Central memory CD4-positive, alpha-beta T cell (primary cell): ENCODE measurements at places on chromosomes 4 and X.

GRCh38 chr4:123014038-123014437 lies 91.6 kb upstream of the NUDT6 start:
- no peak for DNase-seq

- DNase-seq: peak; percentile 34
Observed at GRCh38 chr4:48033825-48034413, 17.3 kb downstream of the NIPAL1 start.

GRCh38 chrX:143165778-143166177 lies 140.1 kb downstream of the SPANXN4 start:
- no peak for DNase-seq

GRCh38 chr4:184588893-184589292 lies 60.4 kb downstream of the CASP3 start:
- no peak for DNase-seq

GRCh38 chr4:39061457-39061856 lies 575 bp upstream of the KLHL5 start:
- DNase-seq: no peak

DNA sequence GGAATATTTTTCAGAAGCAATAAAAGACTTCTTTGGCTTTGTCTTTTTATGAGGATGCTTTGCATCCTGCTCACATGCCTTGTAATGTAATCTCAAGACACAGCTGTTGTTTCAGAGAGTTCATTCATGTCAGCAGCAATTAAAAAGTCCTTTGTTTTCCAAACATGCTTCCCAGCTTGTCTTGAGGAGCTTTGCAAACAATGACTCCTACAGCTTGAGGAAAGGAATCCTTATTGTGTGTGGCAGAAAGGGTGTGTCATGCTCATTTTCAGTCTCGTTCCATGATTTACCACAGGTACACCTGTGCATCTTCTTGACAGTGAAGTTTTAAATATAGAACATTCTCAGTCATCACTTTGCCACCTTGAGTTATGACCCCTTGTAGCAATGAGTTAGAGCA lies 139.2 kb upstream of the AADAT start:
- no peak for DNase-seq

- DNase-seq: peak; percentile 55
Observed at GRCh38 chr4:1809754-1810502, 16.8 kb downstream of the FGFR3 start.

- DNase-seq: no peak
Observed at GRCh38 chr4:102687982-102688433, 72.8 kb downstream of the MANBA start.

DNA sequence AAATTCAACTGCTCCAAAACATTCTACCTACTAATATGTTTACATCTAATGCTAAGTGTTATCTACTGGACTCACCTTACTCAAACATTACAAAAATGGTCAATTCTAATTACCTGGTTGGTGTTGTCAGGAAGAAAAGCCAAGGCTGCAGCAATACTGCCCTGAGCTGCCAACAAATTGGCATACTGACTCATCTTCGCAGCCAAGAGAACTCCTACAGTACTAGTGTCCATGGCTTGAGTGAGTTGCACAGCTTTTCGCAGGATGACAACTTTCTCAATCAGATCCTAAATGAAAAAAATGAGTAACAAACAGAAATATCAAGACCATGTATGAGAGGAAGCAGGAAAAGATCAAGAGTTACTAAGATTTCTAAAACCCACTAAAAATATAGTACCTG lies 39.6 kb downstream of the SEC31A start:
- no peak for DNase-seq

DNA sequence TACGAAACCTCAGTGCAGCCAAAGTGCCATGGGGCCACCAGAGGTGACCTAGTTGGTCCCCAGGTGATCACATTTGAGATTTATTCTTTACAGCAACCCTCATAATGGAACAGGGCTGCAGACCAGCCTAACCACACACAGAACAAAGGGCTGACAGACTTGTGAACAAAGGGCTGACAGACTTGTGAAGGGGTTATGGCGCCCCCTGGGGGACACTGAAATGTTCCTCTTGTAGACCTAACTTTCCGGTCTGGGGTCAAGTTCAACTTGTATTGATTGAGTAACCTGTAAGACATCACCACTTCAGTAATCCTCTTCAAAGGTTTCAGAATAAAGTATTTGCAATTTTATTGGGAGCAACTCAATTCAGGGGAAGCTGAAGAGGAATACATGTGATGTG lies 175.9 kb upstream of the RPS6KA3 start:
- peak; percentile 76 for DNase-seq

GRCh38 chr4:127775843-127776242 lies 6.3 kb upstream of the HSPA4L start:
- DNase-seq: no peak

DNA sequence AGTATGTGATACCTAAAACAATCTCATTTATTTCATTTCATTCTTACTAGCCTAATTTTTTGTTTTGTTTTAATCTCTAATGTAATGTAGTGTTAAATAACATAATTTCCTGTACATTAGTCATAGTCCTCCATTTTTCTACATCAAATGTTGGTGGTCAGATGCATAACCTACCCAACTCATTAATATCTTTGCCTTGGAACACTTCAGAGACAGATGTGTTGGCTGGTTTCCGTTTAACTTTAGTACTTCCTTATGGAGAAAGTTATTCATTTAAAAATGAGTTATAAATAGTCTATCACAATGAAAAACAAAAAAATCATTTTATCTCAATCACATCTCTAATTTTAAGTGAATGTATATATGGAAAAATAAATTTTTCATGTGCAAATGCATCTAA lies 190.2 kb downstream of the ANTXR2 start:
- DNase-seq: no peak

GRCh38 chrX:21503593-21503992 lies 129.4 kb downstream of the CNKSR2 start:
- DNase-seq: no peak

- DNase-seq: no peak
Observed at GRCh38 chr4:73615613-73616012, 4.6 kb downstream of the RASSF6 start.

- no peak for DNase-seq
Observed at GRCh38 chr4:2436301-2436700, 17.5 kb downstream of the CFAP99 start.

- no peak for DNase-seq
Observed at GRCh38 chr4:4607336-4608213, 65.7 kb upstream of the STX18 start.

DNA sequence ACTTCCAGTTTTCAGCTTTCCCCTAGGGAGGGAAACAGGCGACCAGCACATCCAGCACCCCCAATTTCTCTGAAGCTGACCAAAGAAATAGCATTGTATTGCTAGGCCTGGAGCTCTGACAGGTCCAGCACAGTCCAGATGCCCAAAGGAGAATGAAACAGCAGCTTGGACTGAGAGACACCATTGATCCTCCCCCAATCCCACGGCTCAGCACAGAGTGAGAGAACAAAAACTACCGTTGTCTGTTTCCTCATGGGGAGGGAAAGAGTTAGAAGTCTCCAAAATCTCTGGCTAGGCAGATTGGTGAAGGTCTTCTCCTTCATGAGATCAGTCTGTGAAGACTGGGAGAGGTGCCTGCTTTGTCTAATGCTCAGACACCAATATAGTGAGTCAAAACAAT lies 8.6 kb downstream of the TCEAL7 start:
- DNase-seq: no peak

GRCh38 chr4:10947898-10948297 lies 263.3 kb upstream of the CLNK start:
- DNase-seq: no peak

- no peak for DNase-seq
Observed at GRCh38 chr4:122906859-122907305, 15.5 kb downstream of the NUDT6 start.

- no peak for DNase-seq
Observed at GRCh38 chr4:139834981-139835391, 169.4 kb downstream of the MGST2 start.

DNA sequence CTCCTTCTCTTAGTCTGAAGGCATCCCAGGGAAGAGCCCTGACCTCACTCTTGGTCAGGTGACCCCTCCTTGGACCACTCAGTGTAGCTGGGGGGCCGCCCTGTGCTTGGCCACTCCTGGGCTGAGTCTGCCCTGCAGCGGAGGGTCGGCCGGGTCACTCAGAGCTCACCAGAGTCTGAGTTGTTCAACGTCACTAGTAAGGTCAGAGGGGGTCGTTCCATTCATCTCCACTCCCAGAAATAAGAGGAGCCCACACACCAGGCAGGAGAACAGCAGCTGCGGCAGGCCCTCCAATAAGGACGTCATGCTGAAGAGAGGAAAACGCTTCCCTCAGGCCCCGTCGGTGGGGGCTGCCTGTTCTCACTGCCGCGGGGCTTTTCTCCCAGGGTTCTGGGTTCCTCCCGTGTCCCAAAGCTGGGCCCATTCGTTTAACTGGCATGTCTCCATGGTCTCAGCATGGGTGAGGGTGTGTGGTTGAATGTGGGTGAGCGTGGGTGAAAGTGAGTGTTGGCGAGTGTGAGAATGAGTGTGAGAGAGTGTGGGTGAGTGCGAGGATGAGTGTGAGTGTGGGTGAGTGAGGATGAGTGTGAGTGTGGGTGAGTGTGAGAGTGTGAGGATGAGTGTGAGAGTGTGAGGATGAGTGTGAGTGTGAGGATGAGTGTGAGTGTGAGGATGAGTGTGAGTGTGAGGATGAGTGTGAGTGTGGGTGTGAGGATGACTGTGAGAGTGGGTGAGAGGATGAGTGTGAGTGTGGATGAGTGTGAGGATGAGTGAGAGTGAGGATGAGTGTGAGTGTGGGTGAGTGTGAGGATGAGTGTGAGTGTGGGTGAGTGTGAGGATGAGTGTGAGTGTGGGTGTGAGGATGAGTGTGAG lies 47.7 kb downstream of the ING2 start:
- no peak for DNase-seq

DNA sequence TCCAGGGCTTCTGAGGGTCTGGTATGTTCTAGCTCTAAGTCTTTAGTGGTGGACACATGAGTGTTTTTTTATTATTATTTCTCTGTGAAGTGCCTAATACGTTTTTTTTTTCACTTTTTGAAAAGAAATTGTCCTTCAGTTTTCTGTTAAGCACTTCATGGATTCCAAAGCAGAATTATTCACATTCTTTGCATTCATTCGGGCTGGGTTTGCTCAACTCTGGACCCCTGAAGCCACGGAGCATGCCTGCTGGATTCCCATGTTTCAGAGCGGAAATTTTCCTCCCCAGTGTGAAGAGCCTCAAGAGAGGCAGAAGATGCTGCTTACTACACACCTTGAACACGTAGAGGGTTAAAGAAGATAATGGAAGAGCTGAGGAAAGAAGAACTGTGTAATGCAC lies 107.5 kb downstream of the EGF start:
- no peak for DNase-seq

DNA sequence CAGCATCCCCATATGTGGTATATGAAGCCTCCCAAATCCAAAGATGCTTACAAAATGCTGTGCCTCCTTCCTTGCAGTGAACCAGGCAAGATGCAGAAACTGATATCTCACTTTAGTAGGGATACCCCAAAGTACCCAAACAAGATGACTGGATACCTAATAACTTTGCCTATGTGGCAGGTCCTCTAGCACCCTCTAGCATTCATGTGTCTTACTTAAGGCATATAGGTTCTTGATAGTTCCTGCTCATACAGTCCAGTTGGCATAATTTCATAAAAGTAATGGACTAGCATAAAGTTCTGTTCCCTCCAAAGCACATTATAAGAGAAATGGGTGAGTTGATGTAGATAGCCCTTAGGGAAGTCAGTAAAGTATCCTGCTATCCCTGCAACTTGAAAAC lies 36.8 kb upstream of the SPP1 start:
- DNase-seq: no peak

DNA sequence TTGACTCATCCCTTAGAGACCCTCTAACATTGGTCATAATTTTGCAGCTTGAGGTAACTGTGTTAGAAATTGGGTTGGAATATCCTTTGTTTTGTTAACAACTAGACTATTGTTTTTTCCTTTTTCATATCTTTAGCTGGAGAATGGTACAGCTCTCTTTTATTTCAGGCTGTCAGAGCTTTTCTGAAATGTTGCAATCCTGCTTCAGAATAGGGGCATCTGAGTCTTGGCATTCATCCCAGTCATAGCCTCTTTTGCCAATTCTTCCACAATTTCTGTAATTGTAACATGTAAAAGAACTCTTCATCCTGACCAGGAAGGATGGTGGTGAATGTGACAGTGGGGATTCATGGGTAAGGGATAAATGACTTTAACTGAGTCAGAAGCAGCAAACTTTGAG lies 128.7 kb downstream of the FHIP1A start:
- DNase-seq: no peak

GRCh38 chr4:41506130-41506529 lies 31.8 kb upstream of the LIMCH1 start:
- DNase-seq: no peak

DNA sequence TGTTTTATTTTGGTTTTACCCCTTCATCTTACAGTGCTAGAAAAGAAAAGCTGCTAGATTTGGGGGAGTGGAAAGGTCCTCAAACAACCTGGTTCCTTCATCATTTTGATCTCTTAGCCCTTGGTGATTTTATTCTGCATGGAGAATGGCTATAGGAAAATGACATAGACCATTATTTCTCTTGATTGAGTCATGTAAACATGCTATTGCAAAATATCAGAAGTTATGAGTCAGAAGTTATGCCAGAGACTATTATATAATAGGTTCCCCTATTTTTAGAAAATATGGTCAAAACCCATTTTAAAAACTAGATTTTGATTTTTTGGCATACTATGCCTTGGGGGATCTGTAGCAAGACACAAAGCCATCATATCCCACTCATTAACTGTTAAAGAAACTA lies 83.7 kb upstream of the FAM9C start:
- no peak for DNase-seq

DNA sequence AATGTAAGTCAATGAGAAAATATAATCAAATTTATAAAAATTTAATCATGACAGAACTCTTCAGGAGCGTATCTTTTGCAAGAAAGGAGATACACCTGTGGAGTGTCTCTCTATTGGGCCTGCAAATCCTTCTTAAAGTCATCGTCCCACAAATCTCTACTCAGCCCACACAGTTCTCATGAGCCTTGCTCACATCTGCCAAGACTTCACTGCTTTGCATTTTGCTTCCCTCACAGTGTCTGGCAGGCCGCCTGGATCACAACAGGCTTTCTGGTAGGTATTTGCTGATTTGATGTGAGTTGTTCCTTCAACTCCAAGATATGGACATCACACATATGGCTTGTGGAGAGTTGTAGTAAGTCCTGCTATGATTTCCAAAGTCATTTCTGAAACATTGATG lies 183.1 kb upstream of the ARX start:
- DNase-seq: no peak
